Right renal cortex interstitium (tissue), 3 donors: ENCODE measurements at places on chromosomes 13 and 19. TPM values are rescaled to one million over a fixed set of nuclear protein-coding genes. Genes with fewer than 3 reads are reported as not detected.

The LRRC63 gene
- 0.39 TPM for polyA plus RNA-seq

The LENG8 gene
- 96.9 TPM for polyA plus RNA-seq

- no peak for DNase-seq
Observed at GRCh38 chr13:93409816-93410215, 183.2 kb downstream of the GPC6 start.

DNA sequence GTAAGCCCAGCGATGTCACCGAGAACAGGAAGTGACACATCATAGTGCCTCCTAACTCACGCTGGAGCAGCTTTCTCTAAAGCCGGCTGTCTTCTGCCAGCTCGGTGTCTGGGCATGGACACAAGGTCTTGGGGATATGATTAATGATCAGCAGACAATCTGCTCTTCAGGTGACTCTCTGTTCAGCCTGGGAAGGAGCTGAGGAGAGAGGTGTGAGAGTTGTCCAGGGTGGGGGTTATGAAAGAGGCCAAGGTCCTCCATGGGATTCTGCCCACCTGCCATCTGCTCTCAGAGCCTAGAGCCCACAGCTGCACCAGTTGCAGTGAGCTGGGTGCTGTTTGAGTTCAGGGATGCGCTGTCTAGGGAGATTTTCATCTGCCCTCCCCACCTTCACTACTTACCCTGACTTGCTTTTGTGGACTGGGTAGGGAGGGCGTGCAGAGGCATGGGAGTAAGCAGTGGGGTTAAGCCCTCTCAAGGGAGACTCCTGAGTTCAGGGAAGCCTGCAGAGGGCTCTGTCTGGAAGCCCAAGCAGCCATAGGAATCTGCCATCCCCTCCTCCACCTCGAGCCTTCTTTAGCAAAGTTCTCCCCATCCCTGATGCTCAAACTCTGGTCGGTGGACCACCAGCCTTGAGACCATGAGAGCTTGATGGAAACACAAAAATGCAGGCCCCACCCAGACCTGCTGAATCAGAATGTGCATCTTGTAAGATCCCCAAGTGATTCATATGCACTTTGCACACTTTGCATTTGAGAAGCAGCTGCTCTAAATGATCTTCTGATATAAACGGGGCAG, 539.7 kb downstream of the RFC3 start:
- DNase-seq: no peak

GRCh38 chr13:58080806-58081205, 449.3 kb downstream of the PCDH17 start:
- DNase-seq: no peak

DNA sequence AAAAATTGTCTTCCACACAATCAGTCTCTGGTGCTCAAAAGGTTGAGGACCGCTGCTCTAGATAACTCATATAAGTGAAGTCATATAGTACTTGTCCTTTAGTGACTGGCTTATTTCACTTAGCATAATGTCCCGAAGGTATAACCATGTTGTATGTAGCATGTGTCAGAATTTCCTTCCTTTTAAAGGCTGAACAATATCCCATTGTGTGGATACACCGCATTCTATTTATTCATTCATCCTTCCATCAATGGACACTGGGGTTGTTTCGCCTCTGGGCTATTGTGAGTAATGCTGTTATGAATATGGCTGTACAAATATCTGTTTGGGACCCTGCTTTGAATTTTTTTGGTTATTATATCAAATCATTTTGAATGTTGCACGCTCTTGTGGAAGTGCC, 4.6 kb upstream of the LYPD5 start:
- DNase-seq: no peak

DNA sequence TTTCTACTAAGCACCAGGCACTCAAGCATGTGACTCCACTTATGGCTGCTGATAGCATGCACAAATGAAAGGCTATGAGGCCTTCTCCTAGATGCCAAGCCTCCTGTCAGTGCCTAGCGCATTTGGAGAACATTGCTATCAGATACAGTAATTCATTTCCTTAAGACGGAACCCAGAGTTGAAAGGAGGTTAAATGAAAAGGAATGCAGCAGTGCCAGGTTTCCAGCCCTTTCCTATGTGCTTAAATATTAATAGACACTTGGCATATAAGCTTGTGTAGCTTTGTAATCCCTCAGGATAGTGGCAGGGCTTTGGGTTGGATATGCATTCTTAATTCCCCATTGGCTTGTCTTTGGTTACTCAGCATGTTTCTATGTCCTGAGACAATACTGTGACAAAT, 140.1 kb upstream of the FRY start:
- no peak for DNase-seq

DNA sequence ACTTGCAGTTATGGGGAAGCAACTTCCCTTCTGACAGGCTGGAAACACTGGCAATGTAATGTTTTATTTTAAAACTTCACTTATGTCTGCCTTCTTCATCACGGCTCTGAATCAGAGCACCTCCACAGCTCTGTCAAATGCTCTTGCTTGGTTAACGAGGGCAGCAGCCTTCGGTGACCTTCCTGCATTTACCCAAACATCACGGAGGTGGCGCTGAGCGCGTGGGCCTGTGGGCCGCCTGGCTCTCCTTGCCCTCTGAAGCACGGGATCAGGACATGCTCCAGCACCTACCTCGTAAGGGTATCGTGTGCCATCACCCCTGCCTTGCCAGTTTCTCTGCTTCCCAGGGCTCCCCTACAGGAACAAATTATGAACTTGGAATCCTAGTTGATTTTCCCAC, 310.0 kb downstream of the TEX29 start:
- DNase-seq: no peak
